Left ventricle myocardium inferior (tissue), 1 donor: ENCODE measurements at places on chromosomes 12 and 14. TPM values are rescaled to one million over a fixed set of nuclear protein-coding genes. Genes with fewer than 3 reads are reported as not detected.
A peak's percentile ranks its signal among the peaks of the same experiment; 100 is the strongest.

The C12orf56 gene
- not detected for total RNA-seq

The C12orf60 gene
- total RNA-seq: 1.9 TPM

The ASB2 gene
- total RNA-seq: 251 TPM

The FZD10 gene
- total RNA-seq: 0.05 TPM

The OVCH1 gene
- 0.25 TPM for total RNA-seq

The EML5 gene
- 0.36 TPM for total RNA-seq

The CKAP4 gene
- 51.8 TPM for total RNA-seq

The FAM181A gene
- total RNA-seq: not detected

- no peak for DNase-seq
Observed at GRCh38 chr14:24988760-24989159, 61.2 kb downstream of the STXBP6 start.

- no peak for DNase-seq
Observed at GRCh38 chr14:87901236-87901635, 91.7 kb downstream of the GALC start.

DNA sequence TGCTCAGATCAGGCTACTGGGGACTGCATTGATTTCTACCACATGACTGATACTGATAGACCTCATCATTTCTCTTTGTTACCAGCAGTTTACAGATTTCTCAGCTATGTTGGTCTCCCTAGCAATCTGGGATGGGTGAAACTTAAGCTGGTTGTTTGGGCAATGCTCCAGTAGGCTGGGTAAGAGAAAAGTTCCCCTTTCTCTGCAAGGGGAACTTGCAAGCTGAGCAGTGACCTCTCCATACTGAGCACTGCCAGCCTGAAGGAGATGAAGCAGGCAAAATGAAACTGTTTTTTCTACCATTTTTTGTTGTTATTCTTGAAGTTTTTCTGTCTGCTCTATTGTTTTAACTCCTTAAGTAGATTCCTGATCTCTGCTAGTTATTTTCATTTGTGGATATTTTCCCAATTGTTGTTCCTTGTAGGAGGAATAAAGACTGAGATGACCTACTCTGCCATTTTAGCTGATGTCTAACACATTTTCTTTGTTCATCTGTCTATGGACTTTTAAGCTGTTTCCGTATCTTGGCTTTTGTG lies 1.3 kb upstream of the OR4M1 start:
- DNase-seq: no peak

- peak; percentile 47 for DNase-seq
Observed at GRCh38 chr12:115870510-115870909, 407.0 kb downstream of the MED13L start.

DNA sequence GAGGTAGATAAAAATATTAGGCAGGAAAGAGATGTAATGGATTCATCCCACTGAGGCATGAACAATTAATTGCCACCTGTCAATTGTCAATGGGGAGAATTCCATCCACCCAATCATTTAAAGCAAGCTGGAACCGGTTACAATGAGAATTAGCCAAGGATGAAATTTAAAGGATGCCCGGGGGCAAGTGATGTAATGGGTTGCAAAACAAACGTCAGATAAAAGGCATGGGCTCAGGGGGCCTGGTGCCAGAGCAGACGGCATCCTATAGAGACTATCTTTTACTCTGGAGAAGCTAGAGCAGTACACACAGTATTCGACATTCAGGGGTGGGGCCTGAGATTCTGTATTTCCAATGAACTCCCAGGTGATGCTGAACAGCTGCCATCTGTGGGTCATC lies 80.5 kb upstream of the ZFP36L1 start:
- no peak for DNase-seq

GRCh38 chr14:103897075-103897947 lies 30.9 kb upstream of the TDRD9 start:
- peak; percentile 42 for DNase-seq

GRCh38 chr12:3622822-3623690 lies 129.9 kb downstream of the CRACR2A start:
- no peak for DNase-seq

DNA sequence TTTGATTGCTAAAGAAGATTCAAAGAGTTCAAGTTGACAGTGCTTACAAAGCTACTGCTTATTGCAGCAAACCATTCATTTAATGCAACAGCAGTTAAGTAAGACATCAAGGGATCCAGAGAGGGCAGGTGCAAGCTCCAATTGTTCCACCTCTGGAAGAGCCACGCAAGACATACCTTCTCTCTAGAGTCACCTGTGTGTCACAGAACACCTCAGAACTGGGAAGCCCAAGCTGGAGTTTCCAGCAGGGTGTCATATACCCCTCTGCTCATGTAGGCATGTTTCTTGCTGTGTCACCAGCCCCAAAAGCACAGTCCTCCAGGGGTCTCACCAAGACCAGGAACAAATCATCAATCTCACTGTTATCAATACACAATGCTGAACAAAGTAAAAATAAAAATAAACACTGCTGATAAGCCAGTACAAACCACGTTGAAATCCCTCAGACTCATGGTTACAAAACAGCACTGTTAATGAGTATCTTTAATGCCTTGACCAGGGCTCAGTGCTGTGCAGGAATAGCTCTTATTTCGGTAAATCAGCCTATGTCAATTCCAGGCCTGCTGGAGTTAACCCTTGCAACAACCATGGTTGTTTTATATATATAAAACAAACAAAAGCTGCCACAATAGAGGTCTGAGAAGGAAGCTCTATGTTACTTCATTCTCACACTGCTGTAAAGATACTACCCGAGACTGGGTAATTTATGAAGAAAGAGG lies 37.4 kb upstream of the BATF start:
- DNase-seq: no peak

- DNase-seq: no peak
Observed at GRCh38 chr12:68978678-68979077, 45.7 kb upstream of the CPM start.

GRCh38 chr12:104975587-104976343 lies 10.4 kb upstream of the NOPCHAP1 start:
- DNase-seq: no peak

DNA sequence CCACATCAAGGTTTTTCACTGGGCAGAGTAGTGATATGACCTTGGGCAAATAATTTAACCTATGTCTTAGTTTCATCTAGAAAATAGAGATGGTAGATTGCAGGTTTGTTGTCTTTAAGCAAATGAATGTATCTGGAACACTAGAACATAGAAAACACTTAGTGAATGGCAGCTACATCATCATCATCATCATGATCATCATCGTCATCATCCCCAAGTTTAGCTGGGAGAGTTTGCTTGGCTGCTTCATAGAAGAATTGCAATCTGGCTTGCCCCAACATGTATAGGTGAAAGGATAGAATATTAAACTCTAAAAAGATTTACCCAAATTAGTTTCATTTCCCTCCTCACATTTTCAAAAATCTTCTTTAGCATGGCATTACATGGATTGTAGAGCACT lies 91.3 kb upstream of the TMEM260 start:
- no peak for DNase-seq

- no peak for DNase-seq
Observed at GRCh38 chr14:87115234-87115633, 877.7 kb downstream of the GALC start.

DNA sequence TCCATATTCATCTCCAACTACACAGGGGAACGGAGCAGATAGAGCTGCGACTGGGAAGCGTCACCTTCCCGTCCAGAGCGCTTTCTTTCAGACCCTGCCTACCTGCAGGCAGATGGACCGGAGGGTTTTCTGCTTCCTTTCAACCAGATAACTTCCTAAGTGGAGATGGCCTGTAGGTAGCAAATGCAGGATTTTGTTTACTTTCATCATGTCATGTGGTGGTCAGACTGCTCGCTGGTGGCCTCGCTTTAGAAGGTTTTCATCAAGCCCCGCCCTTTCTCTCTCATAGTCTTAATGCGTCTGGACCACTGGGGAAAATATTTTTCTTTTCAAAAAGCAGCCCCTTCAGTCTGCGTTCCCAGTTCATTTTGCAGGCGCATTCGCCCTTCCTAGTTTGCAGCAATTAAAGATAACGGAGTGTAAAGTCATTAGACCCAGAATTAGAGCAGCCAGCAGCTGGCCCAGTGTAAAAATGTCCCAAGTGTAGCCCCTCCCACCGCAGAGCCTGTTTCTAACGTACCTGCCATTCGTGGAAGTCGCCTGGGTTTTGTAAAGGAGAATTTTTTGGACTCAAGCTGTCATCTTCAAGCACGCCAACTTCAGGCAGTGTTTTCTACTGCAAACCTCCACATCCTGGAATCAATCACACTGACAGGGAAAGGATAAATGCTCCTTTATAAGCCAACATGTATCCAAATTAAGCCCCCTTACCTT lies 68.9 kb downstream of the TESC start:
- no peak for DNase-seq

DNA sequence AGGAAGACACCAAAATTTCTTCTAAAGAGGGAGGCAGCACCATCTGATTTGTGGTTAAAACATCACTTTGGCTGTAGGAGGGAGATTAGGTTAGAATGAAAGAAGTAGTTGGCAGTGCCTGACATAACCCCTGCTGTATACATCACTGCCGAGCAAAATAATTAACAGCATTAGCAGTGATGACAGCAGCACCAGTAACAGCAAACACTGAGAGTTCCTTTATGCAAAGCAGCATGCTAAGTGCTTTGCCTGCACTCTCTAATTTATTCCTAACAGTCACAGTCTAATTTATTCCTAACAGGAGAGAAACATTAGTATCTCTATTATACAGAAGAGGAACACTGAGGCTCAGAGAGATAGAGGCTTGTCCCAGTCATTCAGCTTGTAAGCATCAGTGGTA lies 1469.7 kb downstream of the AACS start:
- no peak for DNase-seq

DNA sequence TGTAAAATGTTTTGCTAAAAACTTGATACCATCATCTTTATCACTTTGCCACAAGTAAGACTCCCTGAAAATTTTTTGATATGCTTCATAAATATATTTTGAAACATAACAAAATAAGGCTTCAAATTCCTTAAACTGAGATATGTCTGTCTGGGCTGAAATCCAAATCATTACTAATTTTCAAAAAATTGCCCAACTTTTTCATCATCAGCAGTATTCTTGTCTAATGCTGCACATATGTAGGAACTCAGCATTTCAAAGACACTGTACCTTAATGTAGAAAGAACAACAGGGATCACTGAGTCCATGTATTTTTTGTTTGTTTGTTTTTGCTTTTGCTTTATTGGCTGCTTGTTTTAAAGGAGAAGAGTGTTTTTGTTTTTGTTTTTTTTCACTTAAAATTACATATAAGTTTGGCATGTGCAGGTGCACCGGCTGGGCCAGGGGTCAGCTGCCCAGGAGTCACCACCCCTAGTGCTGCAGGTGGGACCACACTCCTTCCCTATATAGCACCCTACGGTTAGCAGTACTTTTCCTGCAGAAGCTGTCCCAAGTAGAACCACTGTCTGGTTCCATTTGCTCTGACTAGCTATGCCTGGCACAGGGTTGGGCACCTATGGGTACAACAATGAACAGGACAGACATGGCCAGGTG lies 231.2 kb downstream of the PIK3C2G start:
- no peak for DNase-seq

GRCh38 chr12:23533265-23533664 lies 416.2 kb downstream of the SOX5 start:
- DNase-seq: no peak
